ENCODE measurements at places on chromosomes 7 and 10.

DNA sequence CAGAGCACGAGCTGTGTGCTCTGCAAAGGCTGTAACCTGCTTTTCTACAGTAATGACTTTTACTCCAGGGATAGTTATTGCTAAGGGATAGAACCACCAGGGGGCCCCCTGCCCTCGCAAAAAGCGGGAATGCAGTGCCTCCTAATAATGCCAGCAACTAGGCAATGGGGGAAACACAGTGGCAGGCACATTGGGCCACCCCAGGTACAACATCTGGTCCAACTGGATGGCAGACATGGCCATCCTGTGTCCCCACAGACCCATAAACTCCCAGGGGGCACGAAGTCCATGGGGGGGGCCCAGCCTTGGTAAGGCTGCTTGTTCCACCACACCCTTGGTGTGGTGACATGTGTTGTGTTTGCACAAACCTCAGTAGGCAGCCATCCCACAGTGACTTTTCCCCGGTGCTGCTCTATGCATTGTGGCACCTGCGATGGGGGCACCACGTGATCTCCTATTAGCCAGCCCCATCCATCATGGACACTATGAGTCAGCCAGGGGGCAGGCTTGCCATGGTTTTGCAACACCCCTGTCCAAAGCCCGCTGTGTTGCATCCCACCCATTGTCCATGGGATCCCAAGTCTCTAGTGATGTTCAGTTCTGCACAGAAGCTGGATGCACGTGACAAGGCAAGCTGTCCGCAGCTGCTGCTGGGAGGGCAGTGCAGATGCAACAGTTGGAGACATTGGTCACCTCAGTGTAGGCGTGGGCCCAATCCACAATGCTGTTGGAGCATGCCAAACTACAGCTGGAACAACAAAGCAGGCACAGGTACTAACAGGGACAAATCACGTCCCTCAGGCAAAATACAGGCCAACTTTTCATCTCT lies 84.0 kb downstream of the ANLN start:
- peak; percentile 75 for DNase-seq

DNA sequence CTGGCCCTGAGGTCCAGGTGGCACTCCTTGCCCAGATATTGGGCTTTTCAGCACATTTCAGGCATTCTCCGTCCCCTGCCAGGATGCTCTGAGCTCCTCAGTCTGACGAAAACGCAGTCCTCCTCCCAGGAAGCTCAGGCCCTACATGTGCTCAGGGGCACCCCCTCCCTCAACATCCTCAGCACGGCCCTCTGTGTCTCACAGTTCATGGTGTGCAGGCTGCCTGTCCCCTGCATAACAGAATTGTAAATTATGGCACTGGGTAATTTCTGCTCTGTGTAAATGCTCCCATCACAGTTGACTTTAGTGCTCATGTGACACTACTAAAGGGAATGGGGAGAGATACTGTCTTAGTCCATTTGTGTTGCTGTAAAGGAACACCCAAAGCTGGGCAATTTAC lies 563.8 kb downstream of the DNAJB6 start:
- no peak for DNase-seq

DNA sequence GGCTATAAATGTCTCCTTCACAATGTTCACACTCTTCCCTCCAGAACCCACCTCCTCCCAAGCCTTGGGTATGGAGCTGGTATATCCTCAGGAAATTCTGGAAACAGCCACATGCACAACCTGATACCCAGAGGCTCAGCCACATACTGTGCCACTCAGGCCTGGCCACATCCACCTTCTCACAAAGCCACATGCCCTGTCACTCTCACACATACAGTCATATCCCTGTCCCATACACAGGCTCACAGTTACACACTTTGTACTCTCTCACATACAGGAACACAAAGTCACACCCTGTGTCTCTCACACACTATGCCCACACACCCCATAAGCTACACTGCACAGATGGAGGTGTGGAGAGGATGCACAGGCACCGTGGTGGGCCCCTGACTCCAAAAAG lies 10.1 kb downstream of the KCNIP2 start:
- DNase-seq: no peak

- no peak for DNase-seq
Observed at GRCh38 chr7:140165422-140165821, 11.4 kb downstream of the KDM7A start.

GRCh38 chr10:44510379-44511115 lies 125.7 kb upstream of the CXCL12 start:
- no peak for DNase-seq

DNA sequence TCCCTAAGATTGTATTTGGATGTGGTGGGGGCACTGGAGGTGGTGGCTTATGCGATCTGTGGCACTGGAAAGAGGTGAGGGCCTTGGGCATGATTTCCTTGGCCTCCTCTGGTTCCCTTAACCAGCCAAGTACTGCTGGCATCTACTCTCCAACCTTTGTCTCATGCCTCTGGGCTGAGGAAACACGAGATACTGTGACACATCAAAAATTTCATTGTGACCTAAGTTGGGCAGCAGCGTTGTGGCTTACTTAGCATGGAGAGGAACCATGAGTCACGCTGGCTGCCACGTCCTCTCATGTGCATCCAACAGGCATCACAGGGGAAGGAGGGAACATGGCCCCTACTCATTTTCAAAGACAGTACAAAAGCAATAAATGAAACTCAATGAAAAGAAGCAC lies 29.7 kb upstream of the GSDME start:
- peak; percentile 72 for DNase-seq

GRCh38 chr7:8177109-8177933 lies 84.6 kb downstream of the ICA1 start:
- DNase-seq: peak; percentile 81

DNA sequence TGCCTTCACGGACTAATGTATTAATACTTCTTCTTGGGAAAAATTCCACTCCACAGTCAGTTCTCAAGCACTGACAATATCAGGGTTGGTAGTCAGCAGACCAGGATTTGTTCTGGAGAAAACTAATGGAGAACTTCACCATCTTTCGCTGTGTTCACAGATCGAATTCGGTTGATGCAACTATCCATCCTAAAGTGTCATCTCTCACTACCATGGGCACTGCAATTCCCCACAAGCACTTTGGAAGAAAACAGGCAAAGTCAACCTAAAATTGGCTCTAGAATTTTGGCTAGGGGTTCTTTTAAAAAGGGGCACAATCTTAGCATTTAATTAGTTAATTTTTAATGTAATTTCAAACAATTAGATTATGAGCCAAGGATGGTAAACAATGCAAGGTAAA lies 164.4 kb downstream of the HGF start:
- no peak for DNase-seq

DNA sequence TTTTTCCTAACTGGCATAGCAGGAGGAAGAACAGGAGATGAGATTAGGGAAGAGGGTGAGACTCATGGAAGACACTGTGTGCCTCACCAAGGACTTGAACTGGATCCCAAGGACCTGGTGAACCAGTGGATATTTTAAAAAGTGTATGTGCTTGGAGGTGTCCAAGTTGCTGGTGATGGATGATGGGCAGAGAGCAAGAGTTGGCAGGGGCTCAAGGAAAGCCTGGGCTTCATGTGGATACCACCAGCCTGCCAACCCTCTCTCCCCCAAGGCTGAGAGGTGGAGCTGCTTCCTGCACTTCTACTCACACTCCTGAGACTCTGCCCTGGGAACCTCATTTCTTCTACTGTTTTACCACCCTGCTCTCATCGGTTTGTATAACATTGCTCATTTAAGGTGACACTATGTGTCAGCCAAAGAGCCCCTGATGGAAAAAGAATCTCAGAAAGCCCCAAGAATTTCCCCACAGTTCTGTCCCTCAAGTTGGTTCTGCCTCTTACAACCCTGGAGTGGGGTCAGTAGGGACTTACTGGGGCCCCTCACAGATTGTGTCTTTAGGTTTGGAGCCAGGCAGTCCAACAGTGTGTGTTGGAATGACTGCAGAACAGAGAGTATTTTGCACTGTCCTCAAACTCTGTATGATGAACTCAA lies 56.2 kb upstream of the PDCD4 start:
- no peak for DNase-seq

DNA sequence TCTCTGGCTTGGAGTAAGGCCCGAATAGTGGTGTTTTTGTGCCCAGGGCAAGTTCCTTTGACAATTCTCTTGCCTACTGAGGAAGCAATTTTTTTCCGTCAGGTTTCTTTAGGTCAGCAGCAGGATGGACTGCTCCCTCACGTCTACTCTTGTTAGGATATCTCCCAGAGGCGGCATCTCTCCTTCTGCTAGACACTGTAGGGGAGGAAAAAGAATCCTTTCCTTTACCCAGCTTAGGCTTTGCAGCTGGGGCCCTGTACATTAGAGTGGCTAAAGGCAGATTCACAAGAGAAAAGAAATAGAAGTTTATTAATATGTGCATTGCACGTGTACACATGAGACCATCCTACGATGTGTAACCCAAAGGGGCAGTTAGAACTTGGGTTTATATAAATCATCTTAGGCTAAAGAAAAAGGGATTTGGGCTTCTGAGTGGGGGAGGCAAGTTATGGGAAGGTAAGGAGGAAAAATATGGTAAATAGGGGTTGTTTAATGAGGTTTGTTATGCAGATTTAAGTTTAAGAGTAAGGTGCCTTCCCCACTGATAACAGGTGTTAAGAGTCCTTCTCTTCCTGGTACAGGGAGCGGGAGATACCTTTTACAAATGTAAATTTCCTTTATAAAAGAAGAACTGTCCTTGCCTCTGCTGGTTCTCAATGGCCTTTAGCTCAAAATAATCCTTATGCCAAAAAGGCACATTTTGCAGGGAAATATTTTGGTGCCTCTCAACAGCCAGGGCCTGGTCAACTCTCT lies 156.4 kb downstream of the AOAH start:
- DNase-seq: peak; percentile 22

DNA sequence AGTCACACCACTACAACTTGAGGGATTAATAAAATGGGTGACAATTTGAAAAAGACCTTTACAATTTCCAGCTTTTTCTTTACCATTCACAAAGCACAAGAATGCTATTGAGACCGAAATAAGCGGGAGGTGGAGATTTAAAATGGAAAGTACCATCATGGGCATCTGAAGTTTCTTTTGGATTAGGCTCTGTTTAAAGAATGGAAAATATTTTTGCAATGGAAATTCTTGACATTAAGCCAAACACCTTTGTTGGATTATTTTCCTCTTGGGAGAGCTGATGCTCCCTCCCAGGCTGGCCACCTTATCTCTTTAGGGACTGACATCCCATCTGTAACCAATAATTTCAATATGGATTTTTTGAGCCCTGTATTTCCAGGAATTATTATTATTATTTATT lies 62.5 kb downstream of the BPGM start:
- DNase-seq: no peak

- no peak for DNase-seq
Observed at GRCh38 chr10:124723826-124724225, 20.4 kb downstream of the FAM53B start.

GRCh38 chr7:21417647-21418046 lies 10.2 kb upstream of the SP4 start:
- peak; percentile 43 for DNase-seq

GRCh38 chr7:52168085-52168484 lies 851.5 kb upstream of the COBL start:
- DNase-seq: peak; percentile 3

- no peak for DNase-seq
Observed at GRCh38 chr7:81025360-81025759, 106.5 kb upstream of the SEMA3C start.

DNA sequence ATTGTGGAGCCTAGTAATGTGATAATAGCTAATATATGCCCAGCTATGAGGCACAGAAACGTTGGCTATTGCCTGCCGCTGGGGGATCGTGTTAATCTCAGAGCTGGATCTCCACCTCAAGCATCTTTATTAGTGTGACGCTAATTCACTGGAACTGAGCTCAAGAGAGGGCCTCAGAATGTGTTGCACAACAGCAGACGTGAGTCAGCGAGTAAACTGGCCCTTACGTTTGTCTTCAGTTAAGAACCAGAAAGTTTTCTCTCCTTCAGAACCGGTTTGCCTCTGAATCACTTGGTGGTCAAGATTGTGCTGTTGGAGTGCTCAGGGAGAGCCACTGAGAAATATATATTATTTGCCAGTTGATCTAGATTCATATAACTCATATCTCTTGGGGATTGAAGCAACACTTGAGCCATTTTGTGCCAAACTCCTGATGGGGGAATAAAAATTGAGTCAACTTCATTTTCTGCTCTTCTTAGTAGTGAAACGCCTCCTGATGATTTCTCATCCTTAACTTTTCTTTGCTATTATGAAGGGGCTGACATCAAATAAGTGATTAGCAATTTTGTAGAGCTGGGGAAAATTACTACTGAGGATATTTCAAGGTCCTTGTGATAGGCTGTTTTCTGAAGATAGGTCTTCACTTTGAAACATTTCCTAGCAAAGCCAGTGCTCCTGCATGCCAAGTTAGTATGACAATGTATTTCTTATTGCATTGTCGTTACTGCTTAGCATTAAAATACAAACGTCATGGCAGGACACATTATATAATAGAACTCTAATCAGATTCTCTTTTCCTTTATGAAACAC lies 22.3 kb downstream of the BZW2 start:
- DNase-seq: peak; percentile 80

- no peak for DNase-seq
Observed at GRCh38 chr7:33733870-33734650, 171.3 kb upstream of the BMPER start.

DNA sequence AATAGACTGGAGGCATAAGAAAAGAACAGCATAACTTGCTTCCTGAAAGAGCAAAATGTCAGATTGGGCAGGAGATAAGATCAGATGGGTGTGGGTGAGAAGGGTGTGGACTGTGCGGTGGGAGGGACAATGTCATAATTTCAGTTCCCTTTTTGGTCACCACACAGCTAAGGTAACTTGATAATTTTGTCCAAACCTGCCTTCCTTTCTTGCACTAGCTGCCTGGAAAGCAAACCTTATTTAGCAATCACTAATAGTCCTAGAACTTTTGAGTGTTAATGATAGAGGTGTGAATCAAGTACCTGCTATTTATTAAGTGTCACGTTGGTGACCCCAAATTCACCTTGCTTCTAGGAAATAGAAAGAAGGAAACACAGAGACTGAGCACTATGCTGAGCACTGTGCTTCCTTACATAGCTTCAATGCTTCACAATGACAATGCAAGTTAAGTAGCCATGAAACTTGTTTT lies 72.4 kb upstream of the SP4 start:
- peak; percentile 89 for DNase-seq

Data from hematopoietic multipotent progenitor cell treated with erythropoietin and hydrocortisone succinate and interleukin-3 and kit ligand, for 6 days (in vitro differentiated cells).